ENCODE measurements at places on chromosomes 16 and 17.

DNA sequence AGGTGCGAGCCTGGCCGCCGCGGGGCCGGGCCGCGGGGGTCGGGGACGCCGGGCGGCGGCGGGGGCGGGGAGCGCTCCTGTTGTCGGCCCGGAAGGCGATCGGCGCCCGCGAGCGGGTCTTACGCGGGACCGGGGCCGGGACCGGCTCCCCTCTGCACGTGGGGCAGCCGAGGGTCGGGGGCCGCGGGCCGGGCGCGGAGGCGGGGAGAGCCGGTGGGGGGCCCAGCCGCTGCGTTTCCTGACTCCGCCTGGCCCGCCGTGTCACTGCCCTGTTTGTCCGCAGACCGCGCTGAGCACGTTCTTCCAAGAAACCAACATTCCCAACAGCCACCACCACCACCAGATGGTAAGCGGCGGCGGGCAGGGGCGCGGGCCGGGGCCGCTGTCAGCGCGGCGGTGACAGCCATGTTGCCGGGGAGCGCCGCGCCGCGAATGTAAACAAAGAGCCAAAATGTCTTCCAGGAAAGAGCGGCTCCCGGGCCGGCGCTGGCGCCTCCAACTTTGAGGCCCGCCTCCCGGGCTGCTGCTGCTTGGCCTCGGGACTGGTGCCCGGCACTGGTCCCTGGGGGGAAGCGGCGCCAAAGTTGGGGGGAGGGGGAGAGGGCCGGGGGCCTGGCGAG, 586 bp downstream of the UBALD2 start:
- DNase-seq, result no peak

DNA sequence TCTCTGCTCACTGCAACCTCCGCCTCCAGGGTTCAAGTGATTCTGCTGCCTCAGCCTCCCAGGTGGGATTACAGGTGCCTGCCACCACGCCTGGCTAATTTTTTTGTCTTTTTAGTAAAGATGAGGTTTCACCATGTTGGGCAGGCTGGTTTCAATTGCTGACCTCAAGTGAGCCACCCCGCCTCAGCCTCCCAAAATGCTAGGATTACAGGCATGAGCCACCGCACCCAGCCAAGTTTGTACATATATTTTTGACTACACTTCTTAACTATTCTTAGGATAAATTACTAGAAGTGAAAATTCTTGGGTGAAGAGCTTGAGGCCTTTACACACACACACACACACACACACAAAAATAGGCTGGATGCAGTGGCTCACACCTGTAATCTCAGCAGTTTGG, 1.4 kb upstream of the ITGAM start:
- no peak for DNase-seq

GRCh38 chr16:23924128-23924527, 88.3 kb downstream of the PRKCB start:
- no peak for DNase-seq

- DNase-seq, result no peak
These were observed 1.9 kb upstream of the RNASEK start for GRCh38 chr17:7010523-7010922.

DNA sequence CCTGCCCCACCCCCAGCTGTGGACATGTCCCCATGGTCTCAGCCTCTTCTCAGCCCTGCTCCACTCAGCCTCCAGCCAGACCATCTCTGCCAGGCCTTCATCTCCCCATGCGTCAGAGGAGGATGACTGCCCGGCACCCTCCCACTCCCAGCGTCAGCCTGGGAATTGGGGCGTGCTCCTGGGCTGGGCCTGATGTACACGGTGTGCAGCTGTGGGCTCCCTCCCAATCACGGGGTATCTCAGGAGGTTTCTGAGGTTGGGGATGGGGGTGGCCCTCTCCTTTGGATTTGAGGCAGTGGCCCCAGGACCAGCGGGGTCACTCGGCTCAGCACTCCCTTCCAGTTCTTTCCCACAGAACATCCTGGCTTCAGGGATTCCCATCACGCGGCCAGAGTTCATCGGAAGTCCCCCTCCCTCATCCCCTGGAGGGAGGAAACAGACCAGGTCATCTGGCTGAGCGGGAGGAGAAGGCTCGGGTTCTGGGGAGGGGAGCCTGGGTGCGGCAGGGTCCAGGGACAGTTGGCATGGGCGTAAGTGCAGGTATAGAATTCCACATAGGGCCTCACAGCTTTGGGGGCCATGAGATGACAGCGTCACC, 36.9 kb downstream of the SOCS3 start:
- no peak for DNase-seq

DNA sequence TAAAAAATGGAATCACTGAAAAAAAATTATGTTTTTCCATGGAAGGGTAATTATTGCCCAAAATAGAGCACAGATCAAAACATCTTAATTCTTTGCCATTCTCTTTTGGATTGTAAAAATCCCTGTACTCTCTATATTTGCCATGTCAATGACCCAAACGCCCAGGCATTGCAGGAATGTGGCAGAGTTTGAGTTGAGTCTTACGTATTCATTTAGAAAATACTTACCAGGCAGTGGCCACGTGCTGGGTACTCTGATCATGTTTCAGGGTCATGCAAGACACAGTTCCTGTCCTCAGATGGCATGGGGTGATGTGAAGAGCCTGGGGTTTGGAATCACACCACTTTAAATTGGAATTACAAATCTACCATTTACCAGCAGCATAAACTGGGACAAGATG, 267.7 kb downstream of the ABCC12 start:
- peak; percentile 57 for DNase-seq

DNA sequence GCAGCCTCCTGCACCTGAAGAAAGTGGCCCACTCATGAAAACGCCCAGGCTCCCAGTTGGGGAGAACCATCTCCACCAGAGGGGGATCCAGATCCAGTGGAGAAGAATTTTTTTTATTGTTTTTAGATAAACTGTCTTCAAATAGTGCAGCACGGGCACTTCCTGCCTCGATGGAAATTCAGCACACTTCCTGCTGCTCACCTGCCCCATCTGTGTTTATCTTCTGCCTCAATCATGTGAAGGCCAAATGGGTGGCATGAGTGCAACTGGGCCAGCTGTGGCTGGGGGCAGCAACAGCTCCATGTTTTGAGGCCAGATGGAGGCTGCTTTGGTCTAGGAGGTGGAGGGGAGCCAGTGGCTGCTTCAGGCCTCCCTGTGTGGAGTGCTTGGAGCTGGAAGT, 75.9 kb upstream of the WSB1 start:
- no peak for DNase-seq

DNA sequence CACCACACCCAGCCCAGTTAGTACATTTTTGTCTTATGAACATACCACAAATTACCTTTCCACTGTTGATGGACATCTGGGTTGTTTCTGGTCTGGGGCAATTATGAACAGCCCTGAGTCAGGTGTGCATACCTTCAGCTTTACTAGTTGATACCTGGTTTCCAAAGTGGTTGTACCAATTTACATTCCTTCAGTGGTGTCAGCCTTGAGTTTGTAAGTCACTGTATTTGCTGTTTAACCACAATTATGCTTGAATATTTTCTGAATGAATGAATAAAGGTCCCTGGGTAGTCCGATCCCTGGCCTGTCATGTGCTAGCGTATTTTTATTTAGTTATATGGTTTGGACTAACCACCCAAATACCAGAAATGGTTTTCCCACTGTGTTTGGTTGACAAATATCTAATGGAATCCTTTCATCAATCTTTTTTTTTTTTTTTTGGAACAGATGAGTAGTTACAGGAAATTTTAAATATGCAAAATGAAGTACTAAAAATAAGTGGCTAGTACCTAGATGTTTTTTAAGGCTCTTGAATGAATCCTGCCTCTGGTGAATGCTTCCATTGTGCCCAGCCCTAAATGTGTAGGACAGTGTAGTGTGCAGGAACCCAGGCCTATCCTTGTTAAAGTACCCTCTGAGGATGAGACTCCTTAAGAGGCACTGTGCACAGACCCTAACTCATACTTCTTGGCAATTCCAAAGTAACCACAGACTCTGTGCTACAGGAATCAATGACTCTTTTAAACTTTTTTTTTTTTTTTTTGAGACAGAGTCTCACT, 3.7 kb downstream of the DUSP14 start:
- peak; percentile 75 for DNase-seq

DNA sequence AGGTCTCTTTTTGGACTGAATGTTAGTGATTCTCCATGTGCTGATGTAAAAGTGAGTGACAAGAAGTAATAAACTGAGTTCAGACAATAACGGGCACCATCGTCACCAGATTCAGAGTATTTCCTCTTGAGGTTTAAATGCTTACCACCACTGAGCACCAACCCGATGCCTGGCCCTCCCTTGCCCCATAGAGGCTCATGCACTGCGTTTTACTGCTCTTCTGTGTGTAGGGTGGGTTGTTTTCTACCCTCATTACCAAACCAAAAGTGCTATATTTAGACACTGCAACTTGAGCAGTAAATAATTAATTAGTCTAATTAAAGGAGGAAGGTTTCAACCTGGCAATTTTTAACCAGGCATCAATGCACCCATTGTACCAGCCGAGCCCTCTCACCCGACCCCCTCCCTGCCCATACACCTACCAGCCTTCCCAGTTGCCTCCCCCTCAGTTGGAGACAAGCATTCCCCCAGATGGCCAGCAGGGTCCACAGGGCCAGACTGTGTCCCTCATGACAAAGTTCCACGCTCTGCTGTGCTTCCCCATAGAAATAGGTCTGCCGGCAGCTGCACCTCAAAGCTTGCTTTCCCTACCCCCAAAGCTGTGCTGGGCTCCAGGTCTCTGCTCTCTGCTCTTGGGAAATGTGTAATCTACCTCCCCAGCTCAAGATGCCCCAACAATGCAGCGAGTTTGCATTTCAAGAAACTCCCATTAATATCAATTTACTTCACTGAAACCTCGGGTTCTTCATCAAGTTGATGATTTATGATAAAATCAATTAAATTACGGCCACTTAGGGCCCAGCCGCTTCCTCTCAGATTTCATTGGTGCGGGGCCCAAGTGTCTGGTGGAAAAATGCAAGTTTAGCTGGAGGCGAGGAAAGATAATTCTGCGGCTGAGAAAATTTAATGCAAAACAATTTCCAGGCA, 16.0 kb downstream of the HOXB4 start:
- peak; percentile 32 for DNase-seq

GRCh38 chr16:85621698-85622428, 8.7 kb downstream of the GSE1 start:
- DNase-seq, result no peak

- DNase-seq, result peak; percentile 78
These were observed 6.9 kb downstream of the PLLP start for GRCh38 chr16:57277586-57277985.

GRCh38 chr17:79942591-79943346, 92.9 kb downstream of the TBC1D16 start:
- no peak for DNase-seq

GRCh38 chr17:35605678-35606077, 18.6 kb downstream of the AP2B1 start:
- DNase-seq, result no peak

DNA sequence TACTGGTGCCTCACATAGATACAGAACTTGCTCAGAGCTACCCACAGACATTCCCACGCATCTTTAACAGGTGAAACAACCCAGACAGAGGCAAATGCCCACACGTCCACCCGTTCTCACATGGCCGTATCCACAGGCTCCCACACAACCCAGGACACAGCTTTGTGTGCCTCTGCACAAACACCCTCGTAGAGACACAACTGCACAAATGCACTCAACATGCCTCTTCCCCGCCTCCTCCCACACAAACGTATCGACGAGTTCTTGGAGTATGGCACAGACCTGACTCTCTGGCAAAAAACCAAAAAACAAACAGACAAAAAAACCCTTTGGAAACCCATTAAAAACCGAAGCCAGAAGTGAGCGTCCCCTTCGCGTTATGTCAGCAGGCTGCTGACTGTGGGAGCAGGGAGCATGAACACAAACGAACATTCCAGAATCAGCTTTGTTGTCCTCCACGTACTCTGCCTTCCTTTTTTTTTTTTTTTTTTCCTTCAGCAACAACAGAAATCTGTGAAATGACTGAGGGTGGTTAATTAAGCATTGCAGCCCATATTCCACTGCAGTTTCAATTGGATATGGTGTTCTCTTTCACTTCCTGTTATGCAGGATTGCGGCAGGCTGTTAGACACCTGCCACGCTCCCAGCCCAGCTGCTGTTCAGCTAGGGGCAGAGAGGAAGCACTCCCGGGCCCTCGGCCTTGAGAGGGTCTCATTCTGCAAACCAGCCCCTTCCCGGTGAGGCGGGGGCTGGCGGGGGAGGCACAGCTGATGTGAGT, 313.7 kb downstream of the MAF start:
- no peak for DNase-seq

GRCh38 chr16:48206594-48207242, 37.4 kb upstream of the LONP2 start:
- DNase-seq, result no peak

- DNase-seq, result peak; percentile 98
These were observed 1.9 kb upstream of the PLEKHG4 start for GRCh38 chr16:67277294-67277998.

- no peak for DNase-seq
These were observed 1102.5 kb downstream of the CDH11 start for GRCh38 chr16:64019339-64019738.

GRCh38 chr16:7246578-7246977, 86.1 kb upstream of the RBFOX1 start:
- peak; percentile 0 for DNase-seq

- no peak for DNase-seq
These were observed 248.6 kb downstream of the FOXL1 start for GRCh38 chr16:86826941-86827340.

GRCh38 chr17:80996422-80997305, 5.0 kb downstream of the CHMP6 start:
- no peak for DNase-seq

GRCh38 chr17:74645010-74645409, 21.5 kb upstream of the CD300E start:
- DNase-seq, result no peak

DNA sequence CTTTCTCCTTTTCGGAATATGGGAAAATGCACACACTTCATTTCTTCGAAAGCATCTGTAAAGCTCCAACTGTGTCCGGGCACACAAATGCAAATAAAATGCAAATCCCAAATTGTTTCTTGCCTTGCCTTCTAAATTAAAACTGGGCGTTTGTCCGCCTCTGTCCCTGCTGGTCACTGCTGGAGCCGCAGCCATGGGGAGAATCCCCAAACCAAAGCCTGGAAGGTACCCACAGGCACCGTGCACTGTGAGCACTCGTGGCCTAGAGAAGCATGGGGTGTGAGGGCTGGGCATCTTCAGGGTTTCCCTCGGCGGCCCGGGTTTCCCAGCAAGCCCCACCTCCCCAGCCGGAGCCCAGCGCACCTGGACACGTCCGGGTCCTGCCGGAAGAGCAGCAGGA, 2.9 kb downstream of the SLC47A2 start:
- no peak for DNase-seq

GRCh38 chr17:2755891-2756724, 6.7 kb upstream of the CCDC92B start:
- DNase-seq, result no peak

Data from kidney glomerular epithelial cell (primary cell).